NCI-H748 treated with DMSO at 0.1 percent for 48 hours (cell line): ENCODE measurements at places on chromosomes 2 and 18.
A peak's percentile ranks its signal among the peaks of the same experiment; 100 is the strongest.

DNA sequence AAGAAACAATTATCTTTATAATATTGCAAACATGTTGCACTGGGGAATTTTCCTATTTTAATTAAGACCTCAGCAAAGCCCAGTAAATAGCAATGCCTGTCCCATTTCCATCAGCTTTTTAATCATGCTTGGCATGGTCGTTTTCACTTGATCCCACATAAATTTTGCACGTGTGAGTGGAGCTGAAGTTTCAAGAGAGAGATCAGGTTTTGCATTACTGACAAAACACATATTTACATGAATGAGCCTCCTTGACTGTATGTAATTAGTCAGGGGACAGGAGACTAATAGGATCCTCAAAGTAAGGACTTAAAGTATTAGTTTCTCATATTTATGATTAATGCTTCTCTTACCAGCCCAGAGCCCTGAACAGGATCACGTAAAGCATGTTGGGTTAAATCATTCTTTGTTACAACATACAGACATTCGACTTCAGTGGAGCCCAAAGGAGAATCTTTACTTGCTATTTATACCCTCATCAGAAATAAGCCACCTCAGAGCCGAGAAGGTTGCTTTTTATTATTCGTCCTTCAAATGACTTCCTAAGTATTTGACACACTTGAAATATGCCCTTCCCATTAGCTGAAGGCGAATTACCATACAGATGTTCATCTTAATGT is 711.3 kb downstream of the GALR1 start:
- DNase-seq, result no peak

- peak; percentile 26 for DNase-seq
Observed at GRCh38 chr18:39299152-39299551, 1733.6 kb upstream of the CELF4 start.

DNA sequence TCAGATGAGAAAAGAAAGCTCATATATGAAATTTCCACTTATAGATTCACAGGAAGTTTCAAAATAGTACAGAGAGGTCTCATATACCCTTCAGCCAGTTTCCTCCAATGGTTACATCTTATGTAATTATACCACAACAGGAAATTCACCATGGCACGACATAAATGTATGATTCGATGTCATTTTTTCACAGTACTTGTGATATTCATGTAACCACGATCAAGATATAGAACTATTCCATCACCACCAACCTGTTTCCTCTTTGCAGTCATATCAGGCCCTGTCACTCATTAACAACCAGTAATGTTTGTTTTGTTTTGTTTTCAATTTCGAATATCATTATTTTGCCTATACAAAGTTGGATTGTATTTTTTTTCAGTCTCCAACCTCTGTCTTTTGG is 314.3 kb upstream of the POU3F3 start:
- DNase-seq, result no peak

- no peak for DNase-seq
Observed at GRCh38 chr2:236656166-236656565, 86.5 kb downstream of the ACKR3 start.

GRCh38 chr2:187475499-187476248 is 27.6 kb upstream of the CALCRL start:
- DNase-seq, result no peak

DNA sequence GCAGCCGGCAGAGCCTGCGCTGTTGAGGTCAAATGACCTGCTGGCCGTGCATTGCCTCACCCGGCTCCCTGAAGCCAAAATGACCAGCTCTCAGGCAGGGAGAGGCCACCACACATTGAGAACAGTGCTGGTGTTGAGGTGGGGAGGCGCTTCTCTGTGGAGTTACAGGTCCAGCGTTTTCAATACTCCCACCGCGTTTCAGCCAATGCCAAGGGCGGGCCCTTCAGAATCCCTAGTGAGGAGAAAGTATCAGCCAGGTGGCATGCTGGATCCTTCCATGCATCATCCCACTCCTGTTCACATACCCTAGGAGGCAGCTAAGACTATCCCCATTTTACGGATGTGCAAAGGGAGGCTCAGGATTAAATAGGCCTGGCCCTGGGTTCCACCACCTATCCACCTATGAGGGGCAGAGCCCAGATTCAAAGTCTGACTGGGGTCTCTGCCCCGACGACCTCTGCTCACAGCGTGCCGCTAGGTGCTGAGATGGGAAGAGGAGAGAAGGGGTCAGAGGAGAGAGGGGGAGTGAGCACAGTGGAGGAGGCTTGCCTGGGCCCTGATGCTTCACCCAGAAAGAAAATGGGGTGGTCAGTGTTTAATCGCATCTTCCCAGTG is 137.6 kb upstream of the ID2 start:
- DNase-seq, result no peak

- DNase-seq, result no peak
Observed at GRCh38 chr2:144152817-144153271, 367.1 kb downstream of the ZEB2 start.

GRCh38 chr18:14577971-14578370 is 34.6 kb upstream of the POTEC start:
- no peak for DNase-seq

GRCh38 chr18:21146016-21146415 is 34.4 kb upstream of the ROCK1 start:
- DNase-seq, result no peak

- no peak for DNase-seq
Observed at GRCh38 chr2:156021146-156022040, 311.1 kb downstream of the NR4A2 start.

DNA sequence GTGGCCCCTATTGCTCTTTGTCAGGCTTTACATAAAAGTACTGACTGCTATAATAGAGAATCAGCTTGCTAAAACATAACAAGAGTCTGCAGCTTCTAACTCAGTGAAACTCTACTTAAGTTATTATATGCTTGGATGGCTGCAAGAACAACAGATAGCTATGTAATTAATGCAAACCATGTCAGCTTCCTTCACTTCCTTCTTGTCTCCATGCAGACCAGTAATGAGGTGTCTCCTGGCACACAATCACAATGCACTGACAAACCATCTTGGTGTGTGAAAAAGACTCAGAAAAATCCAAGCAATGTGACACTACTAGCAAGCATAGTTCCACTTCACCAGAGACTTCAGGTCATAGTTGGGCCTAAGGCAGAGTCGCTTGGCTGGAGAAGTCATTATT is 2068.9 kb upstream of the PIK3C3 start:
- DNase-seq, result no peak
